Fibroblast of villous mesenchyme (primary cell): ENCODE measurements at places on chromosomes 4 and X.

- peak; percentile 67 for DNase-seq
These were observed 218.6 kb downstream of the SPCS3 start for GRCh38 chr4:176538217-176538925.

- DNase-seq = no peak
These were observed 40.6 kb upstream of the LSM6 start for GRCh38 chr4:146134761-146135445.

- DNase-seq = no peak
These were observed 81.3 kb upstream of the ATOH1 start for GRCh38 chr4:93747220-93747619.

DNA sequence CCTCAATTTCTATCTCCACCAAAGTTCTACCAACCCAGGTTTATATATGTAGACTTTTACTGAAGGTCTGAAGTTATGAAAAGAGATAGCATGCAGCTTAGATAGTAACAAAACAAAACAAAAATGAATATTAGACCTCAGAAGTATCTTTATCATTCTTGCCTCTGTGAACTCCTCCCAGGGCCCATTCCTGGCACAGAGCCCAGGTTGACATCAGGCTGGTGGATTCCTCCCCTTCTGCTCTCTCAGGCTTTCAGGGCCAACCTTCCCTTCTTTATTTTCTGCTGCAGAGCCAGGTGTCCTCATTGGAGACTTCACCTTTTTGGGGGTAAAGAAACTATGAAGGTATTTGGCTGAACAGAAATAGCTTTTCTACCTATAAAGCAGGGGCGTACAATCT lies 112.8 kb upstream of the PITX2 start:
- peak; percentile 37 for DNase-seq

GRCh38 chr4:44149282-44149681 lies 299.3 kb downstream of the KCTD8 start:
- DNase-seq = no peak

DNA sequence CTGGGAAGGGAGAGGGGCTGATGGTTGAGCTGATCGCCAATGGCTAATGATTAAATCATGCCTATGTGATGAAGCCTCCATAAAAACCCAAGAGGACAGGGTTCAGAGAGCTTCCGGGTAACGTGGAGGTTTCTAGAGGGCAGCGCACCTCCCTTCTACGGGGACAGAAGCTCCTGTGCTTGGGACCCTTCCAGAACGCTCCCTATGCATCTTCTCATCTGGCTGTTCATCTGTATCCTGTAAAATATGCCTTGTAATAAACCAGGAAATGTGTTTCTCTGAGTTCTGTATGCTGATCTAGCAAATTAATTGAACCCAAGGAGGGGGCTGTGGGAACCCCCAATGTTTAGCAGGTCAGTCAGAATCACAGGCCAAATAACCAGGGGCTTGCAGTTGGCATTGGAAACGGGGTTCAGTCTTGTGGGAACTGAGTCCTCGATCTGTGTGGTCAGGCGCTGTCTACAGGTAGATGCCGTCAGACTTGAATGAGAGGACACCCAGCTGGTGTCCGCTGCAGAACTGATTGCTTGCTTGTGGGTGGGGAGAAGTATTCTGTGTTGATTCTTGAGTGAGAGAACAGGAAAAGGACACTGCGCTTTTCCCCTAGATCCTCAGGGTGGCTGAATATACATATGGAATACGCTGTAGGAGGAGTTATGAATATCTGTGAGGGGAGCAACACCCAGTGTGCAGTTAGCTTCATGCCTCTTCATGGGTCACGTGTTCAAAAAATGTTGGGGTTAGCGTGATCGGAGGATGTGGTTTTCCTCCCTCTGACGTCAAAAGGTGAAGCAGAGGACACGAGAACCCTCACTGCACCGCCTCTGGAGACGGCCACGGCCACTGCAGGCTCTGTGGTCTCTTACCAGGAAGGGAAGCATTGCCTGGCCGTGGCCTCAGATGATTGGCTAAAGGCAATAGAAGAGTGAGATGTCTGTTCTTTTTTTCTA lies 29.2 kb downstream of the HTT-AS start:
- DNase-seq = peak; percentile 86

DNA sequence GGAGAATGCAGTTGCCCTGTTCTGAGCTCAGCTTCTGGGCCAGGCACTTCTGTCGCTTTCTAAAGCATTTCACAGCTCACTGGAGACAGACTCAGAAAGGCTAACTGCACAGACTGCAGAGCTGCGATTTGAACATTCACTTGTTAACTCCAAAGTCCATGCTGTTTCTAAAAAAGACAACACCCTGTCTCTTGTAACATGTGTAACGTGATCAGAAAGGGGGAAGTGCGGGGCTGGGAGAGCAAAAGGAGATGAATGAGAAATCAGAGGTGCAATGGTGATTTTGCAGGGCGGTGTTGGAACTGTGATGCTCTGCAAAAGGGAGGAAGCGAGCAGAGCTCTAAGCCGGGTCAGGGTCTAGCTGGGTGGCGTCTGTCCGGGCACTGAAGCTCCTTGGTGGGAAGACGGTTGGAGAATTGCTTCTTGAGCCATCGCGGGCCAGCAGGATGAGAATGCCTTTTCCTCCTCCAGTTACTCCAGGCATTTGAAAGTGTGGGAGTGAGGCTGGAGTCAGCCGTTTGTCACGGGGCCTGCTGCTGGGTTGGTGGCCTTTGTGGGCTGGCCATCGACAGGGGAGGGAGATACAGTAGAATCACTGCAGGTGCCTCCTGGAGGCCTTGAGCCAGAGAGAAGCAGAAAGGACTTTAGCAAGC lies 20.3 kb downstream of the TBC1D14 start:
- peak; percentile 53 for DNase-seq

GRCh38 chr4:86496094-86497080 lies 97.7 kb upstream of the PTPN13 start:
- peak; percentile 67 for DNase-seq
